ENCODE measurements at places on chromosomes 11 and 22. TPM values are rescaled to one million over a fixed set of nuclear protein-coding genes. Genes with fewer than 3 reads are reported as not detected.

GRCh38 chr11:26553182-26553581 lies 18.9 kb downstream of the MUC15 start:
- DNase-seq, result no peak

GRCh38 chr11:66183494-66184048 lies 84.9 kb upstream of the RAB1B start:
- DNase-seq, result no peak

DNA sequence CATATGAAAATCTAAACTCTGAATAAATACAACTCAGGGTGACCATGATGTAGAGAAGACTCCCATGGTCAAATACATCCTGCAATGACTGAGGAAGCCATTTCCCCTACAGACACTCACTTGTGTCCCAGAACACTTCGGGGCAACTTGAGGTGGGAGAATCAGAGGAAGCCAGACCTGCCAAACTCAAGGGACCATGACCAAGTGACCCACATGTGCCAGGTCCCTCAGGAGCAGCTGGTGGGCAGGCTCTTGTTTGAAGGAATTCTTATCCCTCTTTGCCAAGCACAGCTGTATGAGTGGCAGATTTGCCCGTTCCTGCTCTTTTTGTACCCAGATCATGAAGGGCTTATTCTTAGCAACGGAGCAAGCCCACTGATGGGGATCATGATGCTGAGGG lies 17.8 kb downstream of the SPATA19 start:
- DNase-seq, result no peak

Gene SSTR3
- total RNA-seq, result not detected

- DNase-seq, result peak; percentile 59
These were observed 76.0 kb downstream of the MRTFA start for GRCh38 chr22:40560551-40560950.

- no peak for DNase-seq
These were observed 23.9 kb downstream of the CACNA1I start for GRCh38 chr22:39594411-39594810.

DNA sequence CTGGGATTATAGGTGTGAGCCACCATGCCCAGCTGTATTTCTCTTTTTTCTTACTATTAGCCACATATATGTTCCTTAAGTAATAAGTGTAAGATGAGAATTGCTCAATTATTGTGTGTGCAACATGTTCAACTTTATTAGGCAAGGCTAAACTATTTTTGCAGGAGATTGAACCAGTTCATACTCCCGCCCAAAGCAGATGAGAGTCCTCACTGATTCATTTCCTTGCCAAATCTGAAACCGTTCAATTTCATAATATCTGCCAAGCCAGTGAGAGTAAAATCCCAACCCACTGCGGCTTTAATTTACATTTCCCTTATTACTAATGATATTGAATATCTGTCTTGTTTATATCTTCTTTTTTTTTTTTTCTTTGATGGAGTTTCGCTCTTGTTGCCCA lies 48.4 kb downstream of the KCNJ4 start:
- DNase-seq, result no peak

Gene PGA4
- not detected for total RNA-seq

DNA sequence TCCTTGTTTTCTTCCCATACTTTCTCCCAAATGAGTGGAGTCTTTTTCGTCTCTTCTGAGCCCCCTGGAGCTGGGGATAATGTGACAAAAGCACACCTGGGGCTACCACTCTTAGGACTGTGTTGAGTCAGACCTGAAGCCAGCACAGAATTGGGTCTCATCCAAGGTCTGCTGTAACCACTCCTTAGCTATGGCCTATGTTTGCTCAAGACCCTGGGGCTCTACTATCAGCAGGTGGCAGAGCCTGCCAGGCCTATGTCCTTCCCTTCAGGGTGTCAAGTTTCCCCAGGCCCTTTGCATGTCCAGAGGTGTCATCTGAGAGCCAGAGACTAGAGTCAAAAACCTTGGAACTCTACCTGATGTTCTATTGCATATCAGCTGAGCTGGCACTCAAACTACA lies 335.7 kb downstream of the DDX10 start:
- no peak for DNase-seq

DNA sequence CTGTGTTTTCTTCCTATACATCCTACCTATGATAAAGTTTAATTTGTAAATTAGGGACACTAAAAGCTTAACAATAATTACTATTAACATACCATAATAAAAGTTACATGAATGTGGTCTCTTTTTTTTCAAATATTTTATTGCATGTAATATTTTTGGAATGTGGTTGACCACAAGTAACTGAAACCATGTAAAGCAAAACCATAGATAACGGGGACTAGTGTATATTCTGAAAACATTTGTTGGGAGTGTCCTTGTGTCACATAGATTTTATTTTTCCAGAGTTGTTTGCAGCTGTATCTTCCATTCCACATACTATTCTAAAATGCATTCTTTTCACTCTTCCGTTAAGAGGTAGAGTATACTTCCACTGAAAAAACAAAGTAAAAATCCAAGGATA lies 200.4 kb downstream of the KIF18A start:
- no peak for DNase-seq

Gene KRTAP5-7
- not detected for total RNA-seq

Gene TRPM5
- not detected for total RNA-seq

- DNase-seq, result no peak
These were observed 14.3 kb upstream of the ARFGAP3 start for GRCh38 chr22:42871146-42872050.

DNA sequence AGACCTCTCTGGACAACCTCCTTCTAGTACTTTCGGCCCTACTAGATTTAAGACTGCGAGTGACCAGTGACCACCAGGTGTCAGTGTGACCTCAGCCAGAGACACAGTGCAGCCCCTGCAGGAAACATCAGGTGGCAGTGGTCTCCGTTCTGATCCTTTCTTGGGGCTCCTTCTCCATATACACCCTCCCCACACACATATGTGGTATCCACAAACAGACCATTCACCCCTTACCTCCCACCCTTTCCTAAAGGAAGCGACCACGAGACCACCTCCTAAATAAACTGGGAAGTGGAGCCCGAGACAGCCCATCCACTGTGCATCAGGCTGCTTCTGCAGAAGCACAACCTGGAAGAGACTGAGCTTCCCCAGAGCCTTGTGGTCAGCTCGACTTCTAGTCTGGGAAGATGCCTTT lies 38.5 kb upstream of the CYP2D6 start:
- peak; percentile 80 for DNase-seq

DNA sequence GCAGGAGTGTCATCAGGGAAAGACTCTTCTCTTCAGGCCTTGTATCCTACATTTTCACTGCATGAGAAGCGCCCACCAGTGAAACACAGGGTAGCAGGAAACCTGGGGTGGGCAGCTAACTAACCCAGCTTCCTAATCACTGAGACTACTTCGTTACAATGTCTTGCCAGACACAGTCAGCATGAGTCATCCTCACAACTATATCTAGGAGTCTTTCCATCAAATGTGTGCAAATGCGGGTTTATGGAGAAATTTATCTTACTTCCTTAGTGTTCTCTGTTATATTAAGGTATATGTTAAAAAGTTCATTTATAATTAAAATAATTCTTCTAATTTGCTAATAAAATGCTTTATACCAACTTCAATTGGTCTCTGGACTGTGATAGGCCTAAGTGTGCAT lies 79.9 kb upstream of the RAB1B start:
- peak; percentile 31 for DNase-seq

DNA sequence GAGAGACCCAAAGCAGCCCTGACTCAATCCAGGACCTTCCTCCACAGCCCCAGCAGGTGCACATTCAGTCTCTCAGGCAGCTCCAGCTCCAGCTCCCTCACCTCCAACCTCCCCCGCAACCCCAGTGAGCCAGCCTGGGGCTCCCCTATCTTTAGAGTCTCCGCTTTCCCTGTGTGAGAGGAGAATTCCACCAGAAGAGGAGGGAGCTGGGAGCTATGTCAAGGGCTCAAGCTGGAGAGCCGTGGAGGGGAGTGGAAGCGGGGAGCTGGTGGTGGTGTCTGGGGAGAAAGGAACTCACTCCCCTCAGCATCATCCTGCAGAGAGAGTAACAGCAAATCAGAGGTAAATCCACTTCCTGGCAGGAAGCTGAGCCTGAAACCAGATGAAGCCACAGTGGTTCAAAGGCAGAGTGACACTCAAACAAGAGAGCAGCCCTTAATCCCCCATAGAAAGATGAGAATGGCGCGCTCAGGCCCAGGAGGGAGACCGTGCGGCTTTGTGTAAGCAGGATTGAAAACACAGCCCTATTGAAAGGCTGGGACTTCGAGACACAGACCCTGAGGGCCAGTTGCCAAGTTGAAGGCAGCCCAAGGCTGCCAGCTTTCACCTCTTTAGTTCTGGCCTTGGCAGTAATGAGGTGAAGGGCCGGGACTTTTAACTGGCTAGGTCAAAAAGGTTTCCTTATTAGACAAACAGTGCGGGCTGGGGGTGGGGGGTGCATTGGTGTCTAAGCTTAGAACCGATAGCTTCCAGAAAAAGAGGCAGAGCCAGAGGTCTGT lies 21.4 kb upstream of the CDON start:
- no peak for DNase-seq

GRCh38 chr11:57180081-57180561 lies 1.6 kb upstream of the LRRC55 start:
- DNase-seq, result no peak

Gene SLC16A8
- not detected for total RNA-seq

DNA sequence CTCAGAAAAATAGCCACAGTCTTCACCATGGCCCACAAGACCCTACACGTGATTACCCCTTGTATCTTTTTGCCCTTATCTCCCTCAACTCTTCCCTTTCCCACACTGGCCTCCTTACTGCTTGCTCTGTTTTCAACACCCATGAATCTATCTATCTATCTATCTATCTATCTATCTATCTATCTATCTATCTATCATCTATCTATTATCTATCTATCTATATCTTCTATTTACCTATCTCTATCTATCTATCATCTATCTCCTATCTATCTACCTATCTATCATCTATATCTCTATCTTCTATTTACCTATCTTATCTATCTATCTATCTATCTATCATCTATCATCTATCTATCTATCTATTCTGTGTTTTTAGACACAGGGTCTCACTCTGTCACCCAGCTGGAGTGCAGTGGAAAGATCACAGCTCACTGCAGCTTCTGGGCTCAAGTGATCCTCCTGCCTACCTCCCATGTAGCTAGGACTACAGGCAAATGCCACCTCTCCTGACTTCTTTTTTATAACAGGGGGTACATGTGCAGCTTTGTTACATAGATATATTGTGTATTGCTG lies 54.2 kb downstream of the CNTF start:
- DNase-seq, result no peak

Data from K562 (cell line).